ENCODE measurements at places on chromosomes 6 and 20.
A peak's percentile ranks its signal among the peaks of the same experiment; 100 is the strongest.

GRCh38 chr20:35773154-35773751, 1.4 kb downstream of the PHF20 start:
- DNase-seq: peak; percentile 44

DNA sequence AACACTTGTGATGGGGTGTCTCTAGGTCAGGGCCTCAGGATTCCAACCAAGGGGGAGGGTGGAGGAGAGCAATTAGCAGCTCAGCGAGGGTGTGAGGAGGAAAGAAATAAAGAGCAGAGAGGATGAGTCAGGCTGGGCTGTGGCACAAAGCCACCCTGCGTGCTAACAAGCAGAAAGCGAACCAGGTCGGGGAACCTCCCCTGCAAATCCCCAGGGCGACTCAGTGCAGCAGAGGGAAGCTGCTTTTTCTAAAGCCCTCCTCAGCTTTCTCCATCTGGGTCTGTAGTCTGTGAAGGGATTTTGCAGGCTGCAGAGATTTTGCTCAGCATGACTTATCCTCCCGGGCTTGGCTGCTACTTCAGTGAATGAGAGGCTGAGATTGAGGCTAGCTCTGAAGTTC, 6.6 kb upstream of the SPO11 start:
- DNase-seq: peak; percentile 38

DNA sequence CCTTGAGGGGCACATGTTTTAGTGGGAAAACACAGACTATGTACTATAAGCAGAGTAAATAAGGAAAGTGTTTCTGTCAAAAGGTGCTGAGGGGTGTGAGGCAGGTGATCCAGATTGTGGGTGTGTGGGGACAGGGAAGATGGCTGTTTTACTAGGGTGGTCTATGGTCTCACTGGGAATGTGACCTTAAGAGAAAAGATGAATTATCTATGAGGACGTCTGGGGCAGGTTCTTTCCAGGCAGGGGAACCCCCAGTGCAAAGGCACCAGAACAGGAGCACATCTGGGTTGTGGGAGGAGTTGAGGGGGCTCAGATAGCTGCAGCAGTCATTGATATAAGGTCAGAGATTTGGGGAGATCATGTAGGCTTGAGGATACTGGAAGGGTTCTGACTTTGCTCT, 18.2 kb upstream of the POLR1H start:
- DNase-seq: no peak

DNA sequence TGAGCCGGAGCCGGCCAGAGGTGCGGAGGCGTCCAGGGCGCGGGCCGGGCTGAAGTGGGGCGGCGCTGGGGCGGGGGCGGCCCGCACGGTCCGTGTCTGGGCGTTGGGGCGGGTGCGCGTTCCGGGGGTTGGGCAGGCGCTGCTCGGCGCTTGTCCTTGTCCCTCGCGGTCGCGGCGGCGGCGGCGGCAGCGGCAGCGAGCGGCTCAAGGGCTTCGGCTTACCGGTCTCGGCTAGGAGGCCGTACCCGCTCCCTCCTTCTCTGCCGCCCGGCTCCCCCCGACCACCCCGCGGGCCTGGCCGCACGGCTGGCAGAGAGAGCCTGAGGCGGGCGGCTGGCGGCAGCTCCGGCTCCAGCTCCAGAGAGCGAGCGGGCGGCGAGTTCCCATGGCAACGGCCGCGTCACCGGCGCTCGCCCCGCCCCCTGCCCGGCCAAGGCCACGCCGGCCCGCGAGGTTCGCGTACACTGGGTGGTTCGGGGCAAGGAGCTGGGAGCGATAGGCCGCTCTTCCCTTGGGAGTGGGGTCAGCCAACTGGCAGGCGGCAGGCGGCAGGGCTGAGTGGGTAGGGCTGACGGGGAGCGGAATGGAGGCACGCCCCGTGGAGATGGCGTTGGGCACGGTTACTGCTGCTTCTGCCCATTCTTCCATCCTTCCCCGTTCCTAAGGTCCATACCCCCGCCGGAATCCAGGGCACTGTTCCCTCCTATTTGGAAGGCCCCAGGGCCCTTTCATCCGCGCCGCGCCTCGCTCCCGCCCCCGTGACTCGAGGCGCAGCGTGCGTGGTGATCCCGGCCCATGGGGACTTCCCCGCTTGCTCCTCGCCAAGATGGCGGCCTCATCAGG, at the start of gene LRRC73:
Gene LRRC73 (minus strand): TSS at position 363 of the 843 bp plus-strand sequence. CDS start 561 bp downstream, outside the sequence.
- DNase-seq: peak; percentile 77

DNA sequence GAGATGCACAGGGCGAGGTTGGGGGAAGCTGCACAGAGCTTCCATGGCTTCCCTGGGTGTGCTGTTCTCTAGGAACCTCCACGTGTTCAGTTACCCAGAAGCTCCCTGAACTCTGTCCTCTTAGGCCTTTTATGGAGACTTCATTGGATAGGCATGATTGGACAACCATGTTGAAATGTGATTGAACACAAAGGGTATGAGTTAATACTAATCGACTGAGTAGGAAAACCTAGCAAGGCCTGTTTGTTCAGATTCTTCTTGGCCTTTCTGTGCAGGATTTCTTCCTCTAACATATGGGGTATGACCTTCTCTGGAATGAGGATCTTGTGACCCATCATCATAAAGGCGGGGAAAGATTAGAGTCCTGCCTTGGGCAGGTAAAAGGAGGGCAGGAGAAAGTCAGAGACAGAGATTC, 70.7 kb upstream of the SMIM29 start:
- DNase-seq: no peak

- DNase-seq: peak; percentile 2
Measured at GRCh38 chr6:8707956-8708772, 272.8 kb upstream of the SLC35B3 start.

DNA sequence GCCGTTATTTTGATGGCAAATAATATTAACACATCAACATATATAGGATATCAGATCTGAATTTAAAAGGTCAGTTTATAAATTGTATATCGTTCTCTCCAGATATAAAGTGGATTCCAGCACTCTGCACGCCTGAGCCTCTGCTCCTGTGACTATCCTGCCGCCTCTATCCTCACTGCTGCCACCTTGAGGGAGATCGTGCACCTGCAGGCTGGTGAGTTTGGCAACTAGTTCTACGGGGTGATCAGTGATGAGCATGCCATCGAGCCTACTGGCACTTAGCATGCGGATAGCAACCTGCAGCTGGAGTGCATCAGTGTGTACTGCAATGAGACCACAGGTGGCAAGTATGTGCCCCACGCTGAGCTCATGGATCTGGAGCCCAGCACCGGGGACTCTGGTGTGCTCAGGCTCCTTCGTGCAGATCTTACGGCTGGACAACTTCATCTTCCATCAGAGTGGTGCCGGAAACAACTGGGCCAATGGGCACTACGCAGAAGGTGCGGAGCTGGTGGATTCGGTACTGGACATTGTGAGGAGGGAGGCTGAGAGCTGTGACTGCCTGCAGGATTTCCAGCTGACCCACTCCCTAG, 84.9 kb downstream of the FBXO5 start:
- peak; percentile 41 for DNase-seq

GRCh38 chr20:10558635-10559187, 115.1 kb downstream of the JAG1 start:
- DNase-seq: peak; percentile 98

DNA sequence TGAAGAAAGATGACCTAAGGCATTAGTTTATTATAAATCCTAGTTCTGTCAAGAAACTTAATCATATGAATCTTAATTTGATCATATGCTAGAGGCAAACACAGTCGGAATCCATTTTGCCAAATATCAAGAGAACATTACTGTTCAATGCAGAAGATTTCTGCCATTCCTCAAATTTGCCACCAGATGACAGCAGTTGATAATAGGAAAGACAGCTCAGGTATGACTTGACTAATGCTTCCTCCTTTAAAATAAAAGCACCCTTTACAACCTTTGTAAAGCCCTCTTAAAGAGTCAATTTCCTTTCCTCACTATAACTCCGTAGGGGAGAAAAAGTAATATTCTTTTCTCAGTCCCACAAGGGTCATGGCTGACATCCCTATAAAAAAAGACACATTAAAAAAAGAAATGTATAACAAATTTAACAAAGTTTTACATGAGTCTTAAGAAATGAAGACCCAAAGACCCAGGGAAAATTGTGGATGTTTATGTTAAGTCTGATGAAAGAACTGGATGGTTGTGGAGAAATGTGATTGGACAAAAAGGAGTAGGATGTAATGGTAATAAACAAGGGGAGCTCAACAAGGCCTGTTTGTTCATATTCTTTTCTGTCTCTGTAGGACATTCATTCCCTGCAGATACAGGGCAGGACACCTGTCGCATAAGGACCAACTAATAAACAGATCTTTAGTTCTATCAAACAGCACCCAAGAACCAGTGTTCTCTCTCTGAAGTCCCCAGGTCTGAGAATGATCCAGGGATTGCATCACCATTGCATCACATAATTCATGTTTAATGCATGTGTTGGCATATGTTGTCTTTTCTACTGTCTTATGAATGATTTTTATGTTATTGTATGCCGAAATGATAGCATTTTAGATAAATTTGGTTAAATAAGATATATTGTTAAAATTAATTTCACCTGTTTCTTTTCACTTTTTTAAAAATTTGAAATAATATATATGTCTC, 23.0 kb upstream of the IL17A start:
- DNase-seq: no peak

GRCh38 chr6:21769405-21769861, 175.9 kb downstream of the SOX4 start:
- peak; percentile 99 for DNase-seq

GRCh38 chr6:97423190-97423589, 140.2 kb upstream of the MMS22L start:
- no peak for DNase-seq

- DNase-seq: no peak
Measured at GRCh38 chr20:16701296-16701695, 28.5 kb upstream of the SNRPB2 start.

GRCh38 chr6:40359808-40360207, 227.4 kb downstream of the LRFN2 start:
- no peak for DNase-seq

DNA sequence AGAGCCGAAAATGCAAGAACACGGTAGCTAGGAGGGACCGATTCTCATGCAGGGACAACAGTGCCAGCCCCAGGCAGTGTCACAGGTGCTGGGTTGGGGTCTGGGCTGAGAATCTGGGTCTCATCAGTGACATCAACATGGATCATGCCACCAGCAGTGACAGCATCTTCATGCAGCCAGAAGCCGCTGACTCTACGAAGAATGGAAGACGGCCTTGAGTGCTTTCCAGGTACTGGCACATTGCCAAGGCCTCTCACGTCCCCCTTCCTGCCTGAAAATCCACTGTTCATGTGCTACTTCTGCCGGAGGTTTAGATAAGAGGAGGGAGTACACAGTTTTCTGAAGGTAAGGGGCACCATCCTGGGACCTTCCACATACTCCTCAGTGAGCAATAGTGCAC, 141.1 kb upstream of the FOXQ1 start:
- DNase-seq: peak; percentile 18

DNA sequence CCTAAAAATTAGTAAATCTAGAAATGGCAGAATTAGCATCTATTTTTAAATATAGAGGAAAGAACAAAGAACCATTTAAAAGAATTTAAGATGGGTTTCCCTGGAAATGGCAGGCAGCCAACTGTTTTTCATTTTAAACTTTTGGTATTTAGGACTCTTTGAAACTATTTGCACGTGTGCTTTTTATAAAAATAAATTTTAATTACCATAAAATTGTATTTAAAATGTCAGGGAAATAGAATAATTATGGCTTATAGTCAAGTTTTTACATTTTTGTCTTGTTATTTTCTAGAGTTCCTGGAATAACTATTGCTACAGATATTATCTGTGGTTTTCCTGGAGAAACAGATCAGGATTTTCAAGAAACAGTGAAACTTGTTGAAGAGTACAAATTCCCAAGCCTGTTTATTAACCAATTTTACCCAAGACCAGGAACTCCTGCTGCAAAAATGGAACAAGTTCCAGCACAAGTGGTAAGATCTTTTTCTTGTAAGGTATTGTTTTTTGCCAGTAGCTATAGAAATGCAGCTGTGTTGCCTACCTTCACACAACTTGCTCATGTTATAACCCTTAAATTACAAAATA, 528.7 kb upstream of the SOX4 start:
- DNase-seq: no peak

DNA sequence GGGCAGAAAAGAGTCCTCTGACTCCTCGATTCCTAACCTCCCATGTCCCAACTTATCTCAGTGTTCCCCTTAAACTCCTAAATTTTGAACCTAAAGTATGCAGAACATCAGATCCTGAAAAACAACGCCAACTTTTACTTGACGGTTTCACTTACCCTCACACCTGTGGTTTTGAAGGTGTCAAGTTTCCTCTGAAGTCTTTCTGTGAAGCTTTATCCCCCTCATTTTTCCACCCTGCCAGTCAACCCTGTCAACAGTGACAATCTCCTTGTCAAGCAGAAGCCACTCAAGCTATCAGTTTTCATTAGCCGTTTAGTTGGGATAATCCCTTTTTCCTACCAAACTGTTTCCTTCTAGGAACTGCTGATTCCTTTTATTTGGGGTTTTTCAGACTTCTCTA, 245.4 kb upstream of the PREP start:
- no peak for DNase-seq

- DNase-seq: no peak
Measured at GRCh38 chr6:3894590-3895311, 45.6 kb downstream of the FAM50B start.

DNA sequence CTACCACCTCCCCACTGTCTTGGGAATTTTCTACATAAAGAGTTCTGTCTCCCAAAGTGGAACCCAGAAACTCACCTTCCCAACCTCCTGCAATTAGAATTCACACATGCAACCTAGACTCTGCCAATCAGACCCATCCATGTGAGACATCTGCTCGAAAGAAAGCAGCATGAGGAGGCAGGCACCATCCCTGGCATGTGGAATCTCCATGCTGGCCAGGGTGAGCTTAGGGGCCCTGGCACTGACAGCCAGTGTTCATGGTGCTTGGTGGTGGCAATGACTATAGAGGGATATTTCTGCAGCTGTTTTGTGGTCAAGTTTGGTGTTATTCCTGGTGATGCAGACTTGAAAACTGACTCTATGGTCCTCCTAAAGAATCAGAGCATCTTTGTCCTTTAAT, 17.4 kb upstream of the FOXF2 start:
- no peak for DNase-seq

- no peak for DNase-seq
Measured at GRCh38 chr20:47061549-47061948, 166.9 kb downstream of the EYA2 start.

- peak; percentile 5 for DNase-seq
Measured at GRCh38 chr6:5302220-5302946, 41.1 kb downstream of the FARS2 start.

- no peak for DNase-seq
Measured at GRCh38 chr6:1486387-1486786, 97.0 kb downstream of the FOXF2 start.

DNA sequence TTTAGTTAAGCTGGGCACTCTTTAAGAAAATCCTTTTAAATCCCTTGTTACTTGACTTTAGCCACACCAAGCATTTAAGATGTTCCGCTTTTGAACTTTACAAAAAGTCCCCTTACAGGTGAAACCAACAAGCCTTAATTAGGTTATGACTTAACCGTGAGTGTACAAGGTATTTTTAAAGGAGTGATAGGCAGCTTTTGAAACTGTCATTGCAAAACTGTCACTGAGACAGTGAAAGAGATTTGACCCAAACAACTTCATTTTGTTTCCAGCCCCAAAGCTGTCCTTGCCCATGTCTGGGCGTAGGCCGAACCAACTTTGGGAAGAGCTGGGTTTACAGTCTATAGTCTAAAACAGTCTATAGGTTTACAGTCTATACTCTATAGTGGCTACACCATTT, 305.4 kb downstream of the FARS2 start:
- DNase-seq: no peak

GRCh38 chr6:50840112-50840810, 21.6 kb downstream of the TFAP2B start:
- DNase-seq: no peak

- DNase-seq: peak; percentile 34
Measured at GRCh38 chr20:4021906-4022305, 6.5 kb upstream of the RNF24 start.

- DNase-seq: no peak
Measured at GRCh38 chr6:8342241-8342819, 93.0 kb downstream of the SLC35B3 start.

GRCh38 chr6:168248148-168248620, 71.4 kb downstream of the DACT2 start:
- no peak for DNase-seq

All from fibroblast of lung (primary cell).